ENCODE measurements at places on chromosomes 16 and 17.

DNA sequence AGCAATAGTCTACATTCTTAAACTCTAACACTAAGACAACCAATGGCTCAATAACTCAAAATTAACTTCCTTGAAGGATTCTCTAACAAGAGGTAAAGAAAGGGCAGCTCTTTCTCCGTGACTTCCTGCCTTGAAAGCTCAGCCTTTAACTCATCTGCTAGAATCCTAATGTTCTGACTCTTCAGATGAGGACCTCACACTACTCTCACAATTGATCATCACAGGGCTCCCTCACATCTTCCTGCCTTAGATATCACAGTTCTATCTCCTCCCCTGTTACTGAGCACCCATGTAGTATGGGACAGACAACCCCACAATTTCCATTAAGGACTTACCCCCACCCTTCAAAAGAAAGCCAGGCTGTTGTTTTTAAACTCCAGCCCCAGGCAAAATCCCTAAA, 33.5 kb downstream of the SMURF2 start:
- no peak for DNase-seq

- no peak for DNase-seq
Observed at GRCh38 chr17:75557852-75558665, 29.5 kb upstream of the MYO15B start.

DNA sequence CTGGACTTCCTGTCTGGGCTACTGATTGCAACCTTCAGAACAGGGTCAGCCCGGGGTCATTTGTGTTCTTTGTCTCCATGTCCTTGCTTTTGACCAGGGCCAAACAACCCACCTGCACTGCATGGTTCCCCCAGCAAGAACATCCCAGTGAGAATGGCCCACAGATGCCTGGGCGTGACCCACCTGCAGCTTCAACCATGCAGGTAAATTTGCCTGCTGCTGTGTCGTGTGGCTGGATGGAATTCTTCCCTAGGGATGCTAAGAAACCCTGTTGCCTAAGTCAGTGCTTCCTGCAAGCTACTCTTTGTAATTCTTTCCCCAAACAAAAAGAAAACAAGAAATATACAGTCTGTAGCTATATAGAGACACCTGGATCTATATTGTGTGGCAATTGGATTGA, 12.5 kb downstream of the CDH13 start:
- DNase-seq, result no peak

DNA sequence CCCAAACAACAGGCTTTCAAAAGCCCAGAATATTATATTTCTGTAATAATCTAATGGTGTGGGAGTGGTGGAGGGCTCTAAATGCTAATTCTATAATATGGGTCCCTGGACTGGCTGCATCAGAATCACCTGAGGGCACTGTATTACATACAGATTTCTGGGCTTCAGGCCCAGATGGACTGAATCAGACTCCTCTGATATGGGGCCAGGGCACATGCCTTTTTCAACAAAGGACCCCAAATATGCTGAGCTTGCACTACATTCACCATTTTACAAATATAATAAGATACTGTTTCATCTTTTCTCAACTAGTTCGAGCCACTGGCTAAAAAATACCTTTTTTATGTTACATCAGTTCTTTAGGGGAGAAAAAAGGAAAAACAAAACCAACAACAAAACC, 309.7 kb downstream of the MAP2K6 start:
- no peak for DNase-seq

Measured in right atrium auricular region (tissue), 2 donors.